ENCODE measurements at places on chromosomes 6 and 20.

DNA sequence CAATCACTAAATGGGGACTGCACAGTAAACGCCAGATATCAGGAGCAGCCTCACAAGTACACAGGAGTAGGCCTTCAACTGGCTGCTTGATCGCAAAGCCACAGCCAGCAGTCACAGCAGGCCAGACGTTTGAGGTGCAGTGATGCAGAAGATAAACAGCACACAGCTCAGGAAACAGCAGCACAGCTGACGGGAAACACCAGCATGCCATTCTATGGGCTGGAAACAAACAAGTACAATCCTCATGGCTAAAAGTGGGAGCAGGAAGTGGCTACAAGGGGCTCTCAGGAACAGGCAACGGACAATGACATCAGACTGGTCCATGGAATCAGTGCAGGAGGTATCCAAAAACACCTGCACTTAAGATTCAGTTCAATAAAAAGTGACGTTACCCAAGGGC lies 111.0 kb downstream of the DTNBP1 start:
- DNase-seq, result no peak

- DNase-seq, result no peak
Measured at GRCh38 chr6:145506565-145506964, 228.8 kb downstream of the EPM2A start.

DNA sequence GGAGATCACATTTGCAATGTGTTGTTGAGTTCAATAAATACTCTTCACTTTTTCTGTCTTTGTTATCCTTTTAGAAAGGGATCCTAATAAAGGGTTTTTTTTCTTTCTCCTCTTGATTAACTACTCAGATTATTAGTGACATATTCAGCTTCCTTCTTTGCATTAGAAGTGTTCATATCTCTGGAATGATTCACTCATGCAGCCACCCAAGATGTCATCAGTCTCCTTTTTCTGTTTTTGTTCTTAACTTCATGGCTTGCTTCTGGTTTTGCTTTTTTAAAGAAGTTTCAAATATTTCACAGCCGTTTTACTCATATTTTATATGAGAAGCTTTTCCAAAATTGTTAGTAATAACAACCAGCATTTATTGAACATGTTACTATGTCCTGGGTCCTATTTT lies 187.6 kb downstream of the TMEM242 start:
- DNase-seq, result no peak

GRCh38 chr6:62640749-62641148 lies 354.7 kb upstream of the KHDRBS2 start:
- no peak for DNase-seq

Measured in COLO829 (cell line).